Spinal cord (tissue), 10 donors: ENCODE measurements at places on chromosomes 7 and 10.

- no peak for DNase-seq
These were observed 41.5 kb downstream of the PITRM1 start for GRCh38 chr10:3131098-3131497.

DNA sequence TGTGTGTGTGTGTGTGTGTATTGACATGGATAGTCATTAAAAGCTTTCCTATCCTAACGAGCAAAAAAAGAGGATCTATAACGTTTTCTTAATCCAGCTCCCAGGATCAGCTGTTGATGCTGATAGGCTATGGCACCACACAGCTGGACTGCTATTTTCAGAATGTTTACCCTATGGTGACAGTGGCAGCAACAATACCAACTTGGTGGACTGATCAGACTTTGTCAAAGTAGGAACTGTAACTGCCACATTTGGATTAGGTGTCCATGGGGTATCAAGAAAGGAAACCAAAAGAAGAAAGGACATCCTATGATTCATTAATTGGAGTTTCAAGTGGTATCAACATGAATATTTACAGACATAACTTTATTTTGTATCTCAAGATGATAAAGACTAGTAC lies 2.7 kb upstream of the CLEC5A start:
- DNase-seq = no peak

DNA sequence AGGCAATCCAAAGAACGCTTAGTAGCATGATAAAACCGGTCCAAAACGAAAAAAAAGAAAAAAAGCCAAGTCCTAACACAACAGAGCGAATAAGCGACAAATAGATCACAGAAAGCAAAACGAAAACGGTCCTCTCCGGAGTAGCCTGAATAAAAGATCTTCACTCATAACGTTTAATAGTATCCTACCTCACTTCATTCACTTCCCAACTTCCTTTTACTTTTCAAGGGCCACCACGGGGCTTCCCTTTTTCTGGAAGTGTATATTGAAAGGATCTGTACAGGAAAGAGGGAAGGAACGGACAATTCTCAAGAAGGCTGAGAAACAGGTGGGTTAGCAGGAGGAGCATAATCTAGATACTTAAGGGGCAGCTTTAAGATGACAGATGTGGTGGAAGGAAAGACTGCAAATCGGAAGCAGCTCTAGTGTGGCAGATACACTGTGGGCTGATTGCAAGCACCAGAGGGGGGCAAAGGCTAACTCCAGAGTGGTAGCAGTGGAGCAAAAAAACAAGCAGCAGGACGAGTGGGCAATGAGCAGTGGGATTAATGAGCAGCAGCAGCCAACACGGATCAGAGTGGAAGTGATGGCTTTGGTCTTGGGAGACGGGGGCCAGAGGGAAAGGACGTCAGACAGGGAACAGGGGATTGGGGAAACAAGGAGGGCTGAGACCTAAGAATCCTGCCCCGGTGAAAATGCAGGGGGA lies 866 bp downstream of the CNOT4 start:
- DNase-seq = peak; percentile 77

DNA sequence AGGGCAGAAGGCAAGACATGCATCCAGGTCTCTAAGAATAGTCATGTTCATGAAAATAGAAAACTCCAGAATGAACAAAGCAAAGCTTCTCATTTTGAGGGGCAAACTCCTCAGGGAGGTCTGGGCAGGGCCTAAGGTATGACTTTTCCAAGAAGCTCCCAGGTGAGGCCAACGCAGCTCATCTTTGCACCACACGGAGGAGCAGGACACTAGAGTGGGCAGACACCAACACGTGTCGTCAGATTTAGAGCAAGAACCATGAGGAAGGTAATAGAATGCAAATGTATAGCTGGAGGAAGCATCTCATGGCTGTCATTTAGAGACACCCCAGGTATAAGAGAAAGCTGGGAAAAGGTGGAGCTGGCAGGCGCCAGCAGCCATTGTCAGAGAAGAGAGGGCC lies 95.7 kb downstream of the WDFY4 start:
- DNase-seq = no peak

DNA sequence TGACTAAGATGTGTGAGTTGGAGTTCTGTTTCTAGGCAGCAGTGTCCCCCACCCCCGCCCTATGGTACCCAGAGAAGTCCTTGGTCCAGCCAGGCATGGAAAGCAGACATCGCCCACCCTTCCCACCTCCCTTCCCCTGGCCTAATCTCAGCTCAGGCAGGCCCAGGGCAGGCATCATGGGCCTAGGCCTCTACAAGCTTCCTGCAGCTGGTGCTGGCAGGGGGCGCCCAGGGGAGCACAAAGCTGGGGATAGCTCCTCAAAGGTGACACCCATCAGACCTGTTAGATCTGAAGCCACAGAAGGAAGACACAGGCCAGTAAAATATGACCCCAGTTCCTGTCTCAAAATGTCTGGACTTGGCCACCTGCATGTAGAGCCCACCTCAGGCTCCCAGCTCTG lies 18.9 kb upstream of the UNC5B start:
- DNase-seq = no peak

DNA sequence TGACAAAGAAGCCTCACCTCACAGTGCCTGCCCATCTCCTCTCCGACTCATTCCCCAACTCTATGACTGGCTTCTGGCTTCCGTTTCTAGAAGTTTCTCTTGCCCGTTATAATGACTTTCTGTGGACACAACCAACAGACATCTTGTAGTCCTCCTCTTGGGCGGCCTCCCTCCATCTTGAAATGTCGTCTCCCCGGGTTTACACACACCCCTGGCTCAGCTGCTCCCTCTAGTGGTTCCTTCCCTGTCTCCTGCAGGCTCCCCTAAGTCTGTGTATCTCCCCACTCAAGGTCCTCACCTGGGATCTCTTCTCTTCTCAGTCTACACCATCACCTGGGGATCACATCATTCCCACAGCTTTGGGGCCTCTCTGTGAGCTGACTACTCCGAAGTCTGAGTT lies 123.4 kb upstream of the NEBL start:
- no peak for DNase-seq

DNA sequence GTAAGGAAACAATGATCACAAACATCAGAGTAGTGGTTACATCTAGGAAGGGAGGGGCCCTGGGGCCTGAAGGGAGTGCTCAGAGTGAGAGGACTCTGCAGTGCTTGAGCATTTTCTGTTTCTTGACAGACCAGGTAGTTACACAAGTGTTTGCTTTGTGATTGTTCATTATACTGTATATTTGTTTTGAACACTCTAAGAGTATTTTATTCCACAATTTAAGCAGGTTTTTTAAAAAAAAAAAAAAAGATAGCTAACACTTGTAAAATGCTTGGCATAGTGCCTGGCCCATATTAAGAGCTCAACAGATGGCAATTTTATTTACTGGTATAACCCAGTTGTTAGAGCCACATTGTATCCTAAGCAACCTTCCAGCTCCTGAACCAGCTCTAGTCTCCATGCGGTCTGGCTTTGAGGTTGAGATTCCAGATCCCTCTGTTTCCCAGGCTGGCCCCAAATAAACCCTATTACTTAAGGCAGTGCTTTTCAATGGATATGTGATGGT lies 20.1 kb upstream of the ATXN7L1 start:
- DNase-seq = no peak

GRCh38 chr10:10960534-10960933 lies 57.1 kb upstream of the CELF2 start:
- no peak for DNase-seq

- DNase-seq = no peak
These were observed 122.3 kb downstream of the ADCY1 start for GRCh38 chr7:45696476-45696875.

DNA sequence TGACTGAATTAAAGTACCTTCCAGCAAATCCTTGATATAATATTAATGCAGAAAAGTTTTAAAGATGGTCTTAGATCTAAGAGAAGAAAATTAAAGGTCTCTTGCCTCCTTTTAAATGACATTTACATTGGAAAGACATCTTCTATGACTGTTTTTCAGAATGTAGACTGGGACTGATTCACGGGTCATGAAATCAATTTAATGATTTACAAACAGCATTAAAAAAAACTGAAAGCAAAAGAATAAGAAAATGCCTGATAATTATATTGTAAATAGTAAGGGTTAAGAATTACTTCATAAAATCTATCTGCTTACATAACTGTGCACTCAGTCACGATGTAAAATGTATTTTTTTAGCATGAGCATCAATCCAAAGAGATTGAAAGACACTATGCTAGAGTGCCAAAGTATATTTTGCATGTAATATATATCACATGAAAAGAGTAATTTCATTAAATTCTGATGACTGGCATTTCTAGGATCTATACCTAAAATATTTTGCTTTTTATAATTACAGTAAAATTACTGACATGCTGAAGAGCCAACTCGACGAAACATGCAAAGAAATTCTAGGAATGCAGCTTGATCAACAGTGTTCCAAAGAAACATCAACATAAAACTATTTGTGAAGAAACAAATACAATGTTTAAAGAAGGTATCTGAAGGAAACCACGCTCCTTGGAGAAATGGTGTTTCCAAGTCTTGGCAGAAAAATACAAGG lies 35.1 kb downstream of the RTKN2 start:
- DNase-seq = no peak

- DNase-seq = no peak
These were observed 75.6 kb downstream of the ENTPD1 start for GRCh38 chr10:95831515-95831914.

DNA sequence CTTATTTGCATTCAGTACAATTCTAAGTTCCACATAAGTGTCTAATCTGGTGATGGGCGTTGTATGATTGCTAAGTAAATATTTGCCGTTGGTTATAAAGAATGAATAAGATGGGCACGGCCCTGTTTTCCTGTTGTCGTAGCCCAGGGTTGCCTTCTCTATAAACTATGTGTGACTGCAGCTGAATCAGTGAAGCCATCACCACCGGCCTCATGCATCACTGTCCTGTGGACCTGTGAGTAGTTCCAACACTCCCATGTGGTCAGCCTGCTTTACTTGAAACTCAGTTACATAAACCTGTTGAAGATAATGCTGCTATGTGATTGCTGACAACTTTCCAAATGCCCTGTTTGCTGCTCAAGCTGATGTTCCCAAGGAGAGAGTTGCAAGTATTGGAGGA lies 21.6 kb upstream of the KLF6 start:
- DNase-seq = no peak

DNA sequence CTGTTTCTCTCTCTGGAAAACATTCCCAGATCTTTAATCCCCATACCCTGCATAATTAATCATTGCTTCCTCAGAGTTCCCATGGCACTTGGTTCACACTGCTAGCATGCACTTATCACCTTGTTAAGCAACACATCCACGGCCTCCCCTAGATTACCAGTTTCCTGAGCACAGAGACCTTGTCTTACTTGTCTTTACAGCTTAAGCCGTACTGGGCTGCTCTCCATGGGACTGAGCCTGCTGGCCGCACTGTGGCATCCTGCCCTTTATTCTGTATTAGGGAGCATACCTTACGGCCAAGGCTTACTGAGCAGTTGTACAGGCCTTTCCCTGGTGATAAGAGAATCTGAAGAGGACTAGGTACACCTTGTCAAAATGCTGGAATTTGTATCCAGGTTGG lies 190.2 kb downstream of the REEP3 start:
- DNase-seq = no peak

DNA sequence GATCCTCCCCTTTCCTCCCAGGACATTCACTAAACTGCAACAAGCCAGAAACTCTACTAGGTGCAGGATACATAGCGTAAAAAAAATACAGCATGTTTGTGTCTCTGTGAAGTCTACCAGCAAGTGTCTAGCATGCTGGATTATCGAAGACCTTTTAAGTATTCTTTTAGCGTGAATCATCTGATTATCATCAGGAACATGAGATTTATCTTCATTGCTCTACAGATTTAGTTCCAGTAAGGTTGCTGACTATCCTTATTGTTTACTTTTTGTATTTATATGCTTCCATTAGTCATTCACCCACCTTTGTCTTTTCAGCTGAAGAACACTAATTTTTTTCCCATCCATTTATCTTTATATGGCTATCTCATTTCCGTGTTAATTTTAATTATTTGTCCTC lies 62.8 kb downstream of the PDZD8 start:
- no peak for DNase-seq

- peak; percentile 63 for DNase-seq
These were observed 7.3 kb downstream of the MAFK start for GRCh38 chr7:1537535-1538412.

GRCh38 chr7:140304191-140304799 lies 94.0 kb downstream of the SLC37A3 start:
- no peak for DNase-seq

DNA sequence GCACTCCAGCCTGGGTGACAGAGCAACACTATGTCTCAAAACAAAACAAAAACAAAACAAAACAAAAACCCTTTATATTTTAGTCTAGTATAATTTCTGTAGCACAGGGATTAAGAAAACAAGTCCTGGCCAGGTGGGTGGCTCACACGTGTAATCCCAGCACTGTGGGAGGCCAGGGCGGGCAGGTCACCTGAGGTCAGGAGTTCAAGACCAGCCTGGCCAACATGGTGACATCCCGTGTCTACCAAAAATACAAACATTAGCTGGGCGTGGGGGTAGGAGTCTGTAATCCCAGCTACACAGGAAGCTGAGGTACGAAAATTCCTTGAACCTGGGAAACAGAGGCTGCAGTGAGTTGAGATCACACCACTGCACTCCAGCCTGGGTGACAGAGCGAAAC lies 23.2 kb upstream of the ASL start:
- no peak for DNase-seq

- DNase-seq = no peak
These were observed 6.6 kb upstream of the CUZD1 start for GRCh38 chr10:122852261-122852660.

DNA sequence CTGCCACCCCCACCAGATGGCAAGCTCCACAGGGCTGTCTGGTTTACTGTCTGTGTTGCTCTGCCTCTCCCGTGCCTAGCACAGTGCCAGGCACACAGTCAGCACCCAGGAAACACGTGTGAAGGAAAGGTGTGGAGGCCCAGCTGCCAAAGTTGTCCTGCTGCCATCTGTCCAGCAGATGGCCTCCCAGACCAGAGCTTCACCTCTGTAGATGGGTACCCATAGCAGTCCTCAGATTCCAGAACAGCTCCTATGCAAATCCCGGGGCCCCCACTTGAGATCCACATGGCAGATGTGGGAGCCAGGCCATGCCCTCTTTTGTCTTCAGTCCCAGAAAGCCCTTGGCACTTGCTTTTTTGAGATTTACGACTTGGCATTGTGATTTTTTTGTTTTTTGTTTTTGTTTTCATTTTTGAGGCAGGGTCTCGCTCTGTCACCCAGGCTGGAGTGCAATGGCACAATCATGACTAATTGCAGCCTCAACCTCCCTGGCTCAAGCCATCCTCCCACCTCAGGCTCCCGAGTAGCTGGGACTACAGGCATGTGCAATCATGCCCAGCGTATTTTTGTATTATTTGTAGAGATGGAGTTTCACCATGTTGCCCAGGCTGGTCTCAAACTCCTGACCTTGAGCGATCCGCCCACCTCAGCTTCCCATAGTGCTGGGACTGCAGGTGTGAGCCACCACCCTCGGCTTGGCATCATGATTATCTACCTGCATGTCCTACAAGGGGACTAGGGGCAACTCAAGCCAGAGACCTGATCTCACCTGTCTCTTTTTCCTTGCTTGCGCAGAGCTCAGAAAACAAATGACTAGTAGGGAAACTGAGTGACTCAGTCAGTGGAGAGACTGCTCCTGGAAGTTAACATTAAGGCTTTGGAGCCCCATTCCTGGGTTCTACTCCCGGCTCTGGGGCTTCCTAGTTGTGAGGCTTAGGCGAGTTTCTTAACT lies 16.9 kb upstream of the PALD1 start:
- DNase-seq = no peak

- no peak for DNase-seq
These were observed 262.8 kb upstream of the PCDH15 start for GRCh38 chr10:55063811-55064210.

- DNase-seq = no peak
These were observed 14.1 kb downstream of the USP54 start for GRCh38 chr10:73576890-73577591.
